ENCODE measurements at places on chromosomes 7 and 10.

DNA sequence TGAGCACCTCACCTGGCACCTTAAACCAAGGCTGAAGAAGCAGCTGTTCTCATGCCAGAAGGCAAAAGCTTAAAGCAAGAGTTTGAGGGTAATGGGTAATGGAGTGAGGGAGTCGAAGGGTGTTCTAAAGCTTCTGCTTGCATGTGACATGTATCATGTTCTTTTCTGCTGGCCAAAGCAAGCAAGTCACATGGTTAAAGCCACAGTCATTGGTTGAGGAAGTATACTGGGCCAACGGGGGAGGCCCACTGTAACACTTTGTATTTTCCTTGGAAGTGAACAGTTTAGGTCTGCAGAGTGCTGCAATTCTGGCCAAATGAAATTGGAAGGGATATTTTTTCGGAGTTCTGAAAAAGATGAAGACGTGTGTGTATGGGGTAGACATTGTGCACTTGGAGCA lies 75.7 kb downstream of the REEP3 start:
- no peak for DNase-seq

DNA sequence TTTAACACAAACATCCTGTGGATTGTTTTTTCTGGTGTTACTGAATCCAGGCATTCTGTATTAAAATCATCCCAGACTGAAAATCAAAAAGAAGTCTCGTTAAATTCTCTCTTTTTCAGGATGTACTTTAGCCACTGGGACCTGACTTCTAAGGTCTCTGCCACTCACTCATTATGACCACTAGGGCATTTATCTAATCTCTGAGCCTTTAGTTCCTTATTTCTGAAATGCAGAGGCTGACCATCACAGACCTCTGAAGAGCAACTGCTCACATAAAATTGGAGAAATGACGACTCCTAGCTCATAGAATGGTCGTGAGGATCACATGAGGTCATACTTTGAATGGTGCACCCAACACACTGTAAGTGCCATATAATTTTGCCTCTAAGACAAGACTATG lies 63.2 kb downstream of the KCNMA1 start:
- no peak for DNase-seq

GRCh38 chr7:128053991-128054390 lies 22.8 kb upstream of the LRRC4 start:
- DNase-seq = no peak

GRCh38 chr10:100930368-100930767 lies 17.6 kb downstream of the SLF2 start:
- DNase-seq = no peak

DNA sequence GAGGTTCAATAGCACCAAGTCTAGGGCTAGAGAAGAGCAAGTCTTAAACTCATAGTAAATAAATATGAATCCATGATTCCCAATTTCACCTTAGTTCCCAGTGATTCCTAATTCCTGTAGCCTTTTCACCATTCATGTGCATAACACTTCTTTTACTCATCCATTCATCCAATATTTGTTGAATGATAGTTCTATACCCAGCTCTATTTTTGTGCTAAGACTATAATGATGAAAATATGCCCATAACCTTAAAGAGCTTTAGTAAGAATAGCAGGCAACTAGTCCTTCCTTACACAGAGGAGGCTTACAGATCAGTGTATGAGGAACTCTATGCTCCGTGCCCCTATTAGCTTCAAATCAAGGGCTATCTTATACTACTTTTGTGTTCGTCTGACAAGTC lies 280.2 kb upstream of the CHRM2 start:
- no peak for DNase-seq

DNA sequence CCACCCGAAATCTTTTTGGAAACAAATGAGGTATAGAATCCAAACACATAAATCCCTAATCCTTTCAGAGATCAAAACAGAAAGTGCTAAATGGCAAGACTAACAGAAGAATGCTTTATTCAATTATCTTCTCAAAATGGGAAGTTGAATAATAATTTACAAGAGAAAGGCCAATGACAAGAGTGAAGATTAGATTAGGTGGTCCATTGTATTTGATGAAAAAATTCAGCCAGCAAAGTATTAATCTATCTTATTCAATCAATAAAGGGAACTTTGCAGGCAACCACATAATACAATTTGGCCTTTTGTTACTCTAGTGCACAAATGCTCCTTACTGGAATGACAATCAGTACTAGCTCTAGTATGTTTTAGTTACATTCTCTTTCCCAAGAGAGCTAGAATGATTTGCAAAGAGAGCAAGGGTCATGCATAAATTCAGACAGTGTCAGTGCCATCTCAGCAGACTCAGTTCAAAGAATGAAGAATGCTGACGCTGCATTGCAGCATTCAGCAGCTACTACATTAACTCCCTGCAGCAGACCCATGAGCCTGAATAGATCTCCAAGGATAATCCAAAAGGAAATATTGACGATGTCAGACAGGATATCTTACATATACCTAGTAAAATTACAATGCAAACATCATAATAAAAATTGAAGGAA lies 131.8 kb downstream of the ANK3 start:
- no peak for DNase-seq

GRCh38 chr7:15937571-15937970 lies 251.1 kb upstream of the MEOX2 start:
- no peak for DNase-seq

- no peak for DNase-seq
These were observed 130.0 kb downstream of the ICA1 start for GRCh38 chr7:8131694-8132605.

DNA sequence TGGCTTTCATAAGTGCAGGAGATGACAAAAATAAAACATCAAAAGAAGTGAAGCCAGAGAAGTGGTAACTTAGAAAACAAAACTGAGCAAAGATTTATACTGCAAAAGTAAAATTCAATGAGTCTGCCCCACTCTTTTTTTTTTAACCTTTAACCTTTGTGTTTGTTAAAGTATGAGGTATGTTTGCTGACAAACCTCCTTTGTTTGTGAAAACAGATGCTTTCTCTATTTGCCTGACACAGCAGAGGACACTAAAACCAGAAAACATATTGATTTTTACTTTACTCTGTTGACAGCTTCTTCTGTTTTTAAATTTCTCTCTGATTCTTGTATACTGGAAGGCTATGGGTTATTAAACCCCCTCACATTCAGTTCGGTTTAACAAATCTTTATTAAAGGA lies 57.6 kb downstream of the SGMS1 start:
- DNase-seq = no peak

GRCh38 chr7:106050002-106050745 lies 61.9 kb downstream of the SYPL1 start:
- no peak for DNase-seq

- no peak for DNase-seq
These were observed 57.9 kb downstream of the ZNF467 start for GRCh38 chr7:149715476-149715875.

GRCh38 chr10:127046975-127047877 lies 142.0 kb downstream of the DOCK1 start:
- DNase-seq = no peak

DNA sequence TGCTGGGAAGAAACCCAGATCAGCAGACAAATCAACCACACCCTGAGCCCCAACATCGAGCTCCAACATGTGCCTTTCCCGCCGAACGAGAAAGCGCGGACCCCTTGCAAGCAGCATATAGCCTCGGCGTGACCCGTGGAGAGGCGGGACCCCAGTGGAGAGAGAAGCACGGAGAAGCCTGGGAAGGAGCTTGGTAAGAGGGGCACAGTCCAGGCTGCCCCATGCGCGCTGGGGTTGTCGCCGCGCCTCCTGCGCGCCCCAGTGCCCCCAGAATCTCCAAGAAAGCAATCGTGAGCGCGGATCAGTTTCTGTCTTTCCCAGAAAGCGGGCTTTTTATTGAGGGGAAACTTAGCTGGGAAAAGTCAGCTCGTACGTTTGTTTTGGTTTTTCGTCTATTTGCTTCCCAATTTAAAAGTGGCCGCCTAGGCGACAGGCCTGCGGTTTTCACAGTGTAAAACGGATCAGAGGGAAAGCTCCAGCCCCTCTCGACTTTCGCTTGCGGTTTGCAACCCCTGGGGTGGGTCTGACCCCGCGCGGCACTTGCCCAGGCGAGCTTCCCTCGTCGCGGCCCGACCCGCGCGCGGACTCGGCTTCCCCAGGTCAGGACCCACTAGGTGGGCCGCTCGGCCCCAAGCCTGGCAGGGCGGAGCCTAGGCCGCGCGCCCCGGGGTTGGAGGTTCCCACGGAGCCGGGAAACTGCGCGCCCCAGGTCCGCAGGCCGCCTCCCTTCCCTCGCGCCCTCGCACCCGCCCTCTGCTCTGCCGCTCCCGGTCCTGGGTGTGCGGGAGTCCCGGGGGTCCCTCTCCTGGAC lies 31.1 kb downstream of the SKIDA1 start:
- no peak for DNase-seq

- DNase-seq = no peak
These were observed 45.4 kb downstream of the ASB13 start for GRCh38 chr10:5620966-5621365.

- DNase-seq = no peak
These were observed 612.1 kb downstream of the AUTS2 start for GRCh38 chr7:70210200-70210935.

DNA sequence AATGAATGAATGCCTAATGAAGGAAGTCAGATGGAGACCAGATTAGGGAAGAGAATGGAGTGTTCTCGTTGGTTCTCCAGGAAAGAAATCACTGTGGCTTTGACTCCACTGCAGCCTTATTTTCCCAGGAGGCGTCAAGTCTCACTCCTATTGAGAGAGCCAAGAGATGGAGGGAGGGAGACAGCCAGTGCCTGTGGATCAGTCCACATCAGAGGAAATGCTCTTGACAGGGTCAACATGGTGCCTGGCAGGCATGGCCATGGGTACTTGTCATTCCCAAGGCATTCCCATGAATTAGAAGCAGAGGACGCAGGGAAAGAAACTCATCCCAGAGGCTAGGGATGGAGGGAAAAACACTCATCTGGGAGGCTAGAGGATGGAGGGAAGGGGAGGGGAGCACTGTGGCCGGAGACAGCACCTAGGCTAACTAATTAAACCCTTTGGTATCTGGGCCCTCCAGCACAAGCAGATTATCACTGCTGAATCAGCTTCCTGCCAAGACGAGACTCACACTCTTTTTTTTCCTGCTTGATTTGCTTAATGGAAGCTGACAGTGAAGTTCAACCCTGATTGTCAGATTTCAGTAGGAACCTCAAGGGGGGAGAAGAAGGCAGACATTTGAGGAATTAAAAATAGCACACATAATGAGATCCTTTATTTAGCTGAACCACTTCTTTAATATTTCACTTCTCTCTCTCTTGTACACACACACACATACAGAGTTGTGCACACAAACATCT lies 1233.2 kb upstream of the AUTS2 start:
- DNase-seq = no peak

DNA sequence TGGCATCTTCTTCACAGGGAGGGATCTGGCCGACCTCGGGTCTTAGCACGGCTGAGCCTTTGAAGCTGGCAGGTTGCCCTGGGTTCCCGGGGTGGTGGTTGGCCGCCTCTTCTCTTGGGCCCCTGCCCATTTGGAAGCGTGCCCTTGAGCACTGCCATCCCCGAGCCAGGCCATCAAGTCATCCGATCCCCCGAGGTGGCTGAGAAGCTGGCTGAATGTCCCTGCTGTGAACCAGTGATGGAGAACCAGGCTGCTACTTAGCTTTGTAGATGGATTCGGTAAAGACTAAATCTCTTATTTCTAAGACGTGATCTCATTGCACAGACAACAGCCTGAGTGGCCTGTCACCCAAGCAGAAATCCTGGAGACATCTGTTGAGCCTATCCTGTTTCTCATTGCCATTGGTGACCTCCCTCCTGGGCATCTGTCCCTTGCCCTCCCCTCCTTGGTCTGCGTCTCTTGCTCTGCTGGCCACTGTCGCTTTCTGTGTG lies 74.3 kb downstream of the GRK5 start:
- DNase-seq = no peak

- no peak for DNase-seq
These were observed 51.8 kb downstream of the CAV1 start for GRCh38 chr7:116576350-116577319.

- no peak for DNase-seq
These were observed 296.2 kb downstream of the HTR7 start for GRCh38 chr10:90561666-90562065.

GRCh38 chr7:71535616-71536015 lies 403.7 kb downstream of the GALNT17 start:
- no peak for DNase-seq

DNA sequence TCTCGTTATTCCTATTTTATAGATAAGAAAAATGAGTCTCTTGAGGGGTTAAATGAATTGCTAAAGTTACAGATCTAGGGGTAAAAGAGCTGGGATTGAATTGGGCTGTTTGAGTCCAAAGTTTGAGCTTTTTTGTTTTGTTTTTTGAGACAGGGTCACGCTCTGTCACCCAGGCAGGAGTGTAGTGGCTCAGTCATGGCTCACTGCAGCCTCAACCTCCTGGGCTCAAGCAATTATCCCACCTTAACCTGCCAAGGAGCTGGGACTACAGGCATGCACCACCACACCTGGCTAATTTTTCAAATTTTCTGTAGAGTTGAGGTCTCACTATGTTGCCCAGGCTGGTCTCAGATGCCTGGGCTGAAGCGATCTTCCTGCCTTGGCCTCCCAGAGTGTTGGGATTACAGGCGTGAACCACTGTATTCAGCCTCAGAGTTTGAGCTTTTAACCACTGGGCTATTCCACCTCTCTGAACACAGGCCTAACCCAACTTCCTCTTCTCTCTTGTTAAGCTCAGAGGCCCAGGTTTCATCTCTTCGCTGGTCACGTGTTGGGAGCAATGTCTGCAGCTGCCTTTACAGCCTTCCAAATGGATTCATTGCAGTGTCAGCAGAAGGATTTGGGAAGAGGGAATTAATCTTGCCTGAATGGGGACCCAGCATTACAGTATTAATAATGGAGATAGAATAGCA lies 8.0 kb downstream of the SUFU start:
- no peak for DNase-seq

GRCh38 chr7:92768501-92769393 lies 67.6 kb downstream of the CDK6 start:
- DNase-seq = no peak

- no peak for DNase-seq
These were observed 112.2 kb downstream of the MGMT start for GRCh38 chr10:129579228-129579627.

- DNase-seq = no peak
These were observed 632.5 kb upstream of the ANKRD30A start for GRCh38 chr10:36492590-36493515.

DNA sequence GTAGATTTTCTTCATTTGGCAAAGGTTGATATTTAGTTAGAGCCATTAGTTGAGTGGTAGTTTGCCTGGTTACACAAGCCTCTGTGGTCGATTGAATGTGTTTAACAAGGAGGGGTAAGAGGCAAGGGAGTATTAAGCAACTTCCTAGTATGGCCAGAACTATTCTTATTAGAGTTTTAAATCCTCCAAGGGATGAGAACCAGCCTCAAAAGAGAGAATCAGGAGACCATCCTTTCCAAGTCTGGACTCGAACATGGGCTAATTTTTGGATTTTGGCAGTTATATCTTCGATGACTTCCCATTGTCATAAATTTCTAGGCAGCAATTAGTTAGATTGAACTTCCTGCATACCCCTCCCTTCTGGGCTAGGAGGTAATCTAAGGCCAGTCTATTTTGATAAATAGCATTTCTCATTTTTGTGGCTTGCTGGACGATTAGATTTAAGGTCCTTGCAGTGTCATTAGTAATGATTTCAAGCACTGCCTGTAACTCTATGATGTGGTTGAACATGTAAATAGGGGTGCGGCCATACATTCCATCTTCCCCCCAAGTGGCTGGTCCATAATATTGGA lies 219.5 kb upstream of the KCND2 start:
- DNase-seq = no peak

All from NCI-H2081 treated with DMSO at 0.1 percent for 48 hours (cell line).